GM12878 (cell line): ENCODE measurements at places on chromosomes 5 and 9. TPM values are rescaled to one million over a fixed set of nuclear protein-coding genes. Genes with fewer than 3 reads are reported as not detected.

The PCDHGA6 gene
- 0.05 TPM in 1 of 2 replicates, not detected in the other for polyA plus RNA-seq

The PFDN1 gene
- 130 and 131 TPM in 2 replicates for polyA plus RNA-seq

The CDH6 gene
- polyA plus RNA-seq = 0.01 TPM in 1 of 2 replicates, not detected in the other

The GKAP1 gene
- 2.4 and 3.5 TPM in 2 replicates for polyA plus RNA-seq

The SLC45A2 gene
- not detected in 2 replicates for polyA plus RNA-seq

The F12 gene
- polyA plus RNA-seq = 9.7 and 11.3 TPM in 2 replicates

The TUSC1 gene
- not detected in 2 replicates for polyA plus RNA-seq

The FXN gene
- 68.3 and 72.0 TPM in 2 replicates for polyA plus RNA-seq

The TTLL11 gene
- 2.8 and 3.0 TPM in 2 replicates for polyA plus RNA-seq

The SLC36A3 gene
- 0.06 TPM in 1 of 2 replicates, not detected in the other for polyA plus RNA-seq

The UNC13B gene
- 0.11 and 0.17 TPM in 2 replicates for polyA plus RNA-seq

The CTXN3 gene
- polyA plus RNA-seq = not detected in 2 replicates

The MARCOL gene
- polyA plus RNA-seq = not detected in 2 replicates

The CCNI2 gene
- polyA plus RNA-seq = 2.7 and 4.2 TPM in 2 replicates

The PCDH1 gene
- polyA plus RNA-seq = 0.15 and 0.16 TPM in 2 replicates
